ENCODE measurements at places on chromosomes 1 and 21. TPM values are rescaled to one million over a fixed set of nuclear protein-coding genes. Genes with fewer than 3 reads are reported as not detected.

The DARS2 gene
- total RNA-seq: 14.5 TPM

The OR6N1 gene
- not detected for total RNA-seq

DNA sequence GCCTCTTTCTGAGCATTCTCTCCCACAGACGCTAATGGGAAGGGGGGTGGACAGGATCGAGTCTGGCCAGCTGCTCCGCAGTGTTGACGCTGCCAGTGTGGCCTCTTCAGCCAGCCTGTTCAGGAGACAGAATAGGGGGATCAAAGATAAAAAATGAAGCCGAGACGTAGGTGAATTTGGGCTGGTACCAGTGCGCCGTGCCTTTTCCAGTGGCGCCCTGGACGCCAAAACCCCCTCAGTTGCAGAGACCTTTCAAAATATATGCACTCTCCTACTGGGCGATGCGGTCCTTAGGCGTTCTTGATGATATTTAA, 1.1 kb downstream of the TTC3 start:
- peak; percentile 62 for DNase-seq

GRCh38 chr1:1665815-1666251, 7.0 kb upstream of the CDK11B start:
- peak; percentile 21 for DNase-seq

DNA sequence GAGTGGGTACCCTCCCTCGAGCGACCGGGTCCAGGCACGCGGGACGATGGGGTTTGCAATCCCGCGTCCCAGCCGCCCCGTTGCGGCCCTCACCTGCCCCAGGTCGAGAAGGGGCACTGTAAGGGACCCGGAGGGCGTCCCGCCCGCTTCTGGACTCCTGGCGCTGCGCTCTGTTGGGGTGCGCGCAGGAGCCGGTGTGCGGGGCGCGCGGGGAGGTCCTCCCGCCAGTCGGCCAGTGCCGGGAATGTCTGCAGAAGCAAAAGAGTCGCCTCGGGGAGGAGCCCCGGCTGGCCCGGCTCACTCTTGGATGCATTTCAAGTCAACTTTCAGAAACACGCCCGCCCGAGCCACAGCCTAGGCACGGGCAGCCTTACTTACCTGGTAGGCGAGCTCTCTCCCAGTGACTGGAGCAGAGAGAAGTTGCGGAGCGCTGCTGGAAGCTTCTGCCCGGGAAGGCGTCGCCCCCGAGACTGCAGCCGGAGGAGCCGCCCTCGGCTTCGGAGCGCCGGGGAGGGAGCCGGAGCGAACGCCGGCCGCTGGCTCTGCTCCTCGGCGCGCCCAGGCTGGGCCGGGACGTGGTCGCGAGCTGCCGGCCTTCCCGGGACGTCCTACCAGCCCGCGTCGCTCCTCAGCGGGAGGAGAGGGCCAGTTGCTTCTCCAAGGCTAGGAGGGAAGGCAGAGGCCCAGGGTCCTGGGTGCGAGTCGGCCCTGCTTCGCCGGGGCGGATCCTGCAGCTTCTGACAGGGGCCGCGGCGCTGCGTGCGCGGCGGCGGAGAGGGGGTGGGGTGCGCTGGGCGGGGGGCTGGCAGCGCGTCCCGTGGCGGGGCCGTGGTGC, at the start of gene LMX1A:
Gene LMX1A, minus strand, starts transcription at position 739 of the 835 bp plus-strand sequence. CDS start 1,156 bp downstream, outside the sequence.
- DNase-seq: peak; percentile 35
